ENCODE measurements at places on chromosomes 1 and 21. TPM values are rescaled to one million over a fixed set of nuclear protein-coding genes. Genes with fewer than 3 reads are reported as not detected.

COQ8A gene
- total RNA-seq, result 91.9 TPM

FMO5 gene
- 5.1 TPM for total RNA-seq

RHBG gene
- 7.6 TPM for total RNA-seq

MCOLN2 gene
- total RNA-seq, result 0.93 TPM

ARHGEF11 gene
- 33.0 TPM for total RNA-seq

ZFYVE9 gene
- total RNA-seq, result 42.1 TPM

SLC9C2 gene
- not detected for total RNA-seq

All from metanephros (tissue), 2 donors.